ENCODE measurements at places on chromosomes 2 and 18.

- DNase-seq, result no peak
Observed at GRCh38 chr2:144834998-144835633, 315.2 kb upstream of the ZEB2 start.

- DNase-seq, result no peak
Observed at GRCh38 chr2:234771980-234772732, 179.7 kb upstream of the SH3BP4 start.

- DNase-seq, result no peak
Observed at GRCh38 chr18:52588931-52589330, 248.9 kb downstream of the DCC start.

- no peak for DNase-seq
Observed at GRCh38 chr18:27363872-27364271, 178.8 kb upstream of the CHST9 start.

DNA sequence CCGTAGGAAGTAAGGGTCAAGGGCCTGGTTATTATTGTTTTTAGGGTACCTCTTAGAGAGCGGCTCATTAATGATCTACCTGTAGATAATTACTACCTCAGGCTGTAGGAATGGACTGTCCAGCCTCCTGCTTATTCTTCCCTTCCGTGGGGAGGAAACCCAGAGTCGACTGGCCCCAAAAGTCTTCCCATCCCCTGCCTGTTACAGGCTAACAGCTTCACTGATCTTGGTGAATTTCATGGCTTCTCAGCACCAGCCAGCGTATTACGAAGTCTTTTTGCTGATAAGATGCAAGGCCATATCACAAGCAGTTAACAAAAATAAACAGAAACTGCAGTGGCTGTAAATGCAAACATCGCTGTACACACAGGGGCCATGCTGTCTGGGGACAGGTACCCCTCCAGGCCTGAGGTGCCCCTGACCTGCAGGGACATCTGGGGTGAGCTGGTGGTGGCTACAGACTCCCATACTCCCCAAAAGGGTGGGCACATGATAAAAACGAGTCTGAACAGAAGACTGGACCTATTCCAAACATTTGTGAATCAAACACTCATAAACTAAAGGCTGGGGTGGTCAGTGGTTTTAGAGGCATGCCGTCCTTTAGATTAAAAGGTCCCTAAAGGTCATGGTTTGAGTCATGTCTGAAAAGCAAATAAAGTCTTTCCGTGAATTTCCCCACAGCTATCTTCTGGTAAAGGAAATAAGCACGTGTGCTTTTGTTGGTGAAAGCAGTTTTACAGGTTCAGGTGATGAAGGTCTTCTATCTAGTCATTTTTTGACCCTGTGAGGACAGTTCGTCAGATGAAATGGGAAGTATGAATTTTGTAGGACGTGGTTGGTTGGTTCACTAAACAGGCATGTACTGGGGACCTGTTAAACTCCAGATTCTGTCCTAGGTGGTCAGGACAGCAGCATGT is 36.7 kb downstream of the TTC39C start:
- DNase-seq, result no peak

DNA sequence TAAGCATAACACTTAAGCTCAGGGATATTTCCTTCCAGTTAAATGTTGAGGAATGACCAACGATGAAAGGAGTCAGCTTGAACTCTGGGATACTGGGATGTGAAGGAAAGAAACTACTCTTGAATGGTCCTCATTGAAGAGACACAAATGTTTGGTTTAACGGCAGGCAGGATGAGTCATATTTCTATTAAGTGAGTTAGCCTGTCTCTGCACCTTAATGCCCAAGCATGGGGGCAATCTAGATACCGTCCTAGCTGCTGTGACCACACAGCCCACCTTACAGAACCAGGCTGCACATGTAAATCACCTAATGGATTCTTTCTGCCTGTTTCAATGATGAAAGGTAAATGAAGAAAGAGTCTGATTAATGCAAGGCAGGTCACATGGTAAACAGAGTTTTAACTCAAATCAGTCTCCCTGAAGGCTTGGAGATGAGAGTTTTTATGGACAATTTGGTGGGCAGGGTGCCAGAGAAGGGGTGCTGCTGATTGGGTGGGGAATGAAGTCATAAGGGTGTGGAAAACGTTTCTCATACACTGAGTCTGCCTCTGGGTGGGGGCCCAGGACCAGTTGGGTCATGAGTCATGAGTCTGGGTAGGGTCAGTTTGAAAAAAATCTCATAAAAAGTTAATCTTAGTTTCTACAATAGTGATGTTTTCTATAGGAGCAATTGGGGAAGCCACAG is 144.6 kb upstream of the MMADHC start:
- DNase-seq, result no peak

GRCh38 chr2:36561237-36561944 is 36.6 kb downstream of the FEZ2 start:
- DNase-seq, result no peak

- DNase-seq, result no peak
Observed at GRCh38 chr2:176388861-176389260, 119.6 kb downstream of the MTX2 start.

Data from bone marrow (tissue), 2 donors.